Right renal pelvis (tissue), 4 donors: ENCODE measurements at places on chromosomes 2 and 18.

- DNase-seq: no peak
These were observed 226.8 kb downstream of the MC4R start for GRCh38 chr18:60145776-60146175.

GRCh38 chr2:172938713-172939375 is 136.8 kb upstream of the MAP3K20 start:
- DNase-seq: no peak

DNA sequence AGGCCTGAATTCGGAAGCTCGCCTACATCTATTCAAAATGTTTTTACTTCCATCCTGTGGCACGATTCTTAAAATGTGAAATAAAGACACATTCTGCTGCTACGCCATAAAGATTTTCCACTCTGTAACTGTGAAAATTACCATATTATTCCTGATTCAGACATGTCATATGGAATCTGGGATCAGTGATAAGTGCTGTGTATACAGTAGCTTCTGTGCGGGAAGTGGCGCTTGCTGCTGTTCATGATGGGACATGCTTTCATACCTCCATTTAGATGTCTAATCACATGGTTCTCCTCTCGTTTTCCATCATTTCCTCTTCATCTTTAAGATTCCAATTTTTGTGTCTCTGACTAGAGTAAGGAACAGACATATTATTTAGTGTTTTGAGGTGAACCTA is 163.2 kb downstream of the TMEM182 start:
- no peak for DNase-seq

- no peak for DNase-seq
These were observed 73.2 kb downstream of the TNFRSF11A start for GRCh38 chr18:62398291-62398690.

- no peak for DNase-seq
These were observed 91.7 kb downstream of the KLF7 start for GRCh38 chr2:207073801-207074678.

- no peak for DNase-seq
These were observed 61.9 kb upstream of the TSPYL6 start for GRCh38 chr2:54317973-54318372.

GRCh38 chr2:101723371-101724124 is 26.0 kb downstream of the MAP4K4 start:
- no peak for DNase-seq

DNA sequence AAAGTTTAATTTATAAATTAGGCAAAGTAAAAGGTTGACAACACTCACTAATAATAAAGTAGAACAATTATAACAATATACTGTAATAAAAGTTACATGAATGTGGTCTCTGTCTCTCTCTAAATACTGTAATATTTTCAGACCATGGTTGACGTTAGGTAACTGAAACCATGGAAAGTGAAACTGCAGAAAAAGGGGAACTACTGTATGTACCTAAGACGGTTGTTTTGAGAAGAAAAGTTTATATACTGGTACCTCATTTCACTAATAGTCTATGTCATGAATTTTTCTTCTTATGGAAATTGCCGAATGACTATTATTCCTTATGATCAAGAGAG is 166.7 kb upstream of the ZNF521 start:
- no peak for DNase-seq

DNA sequence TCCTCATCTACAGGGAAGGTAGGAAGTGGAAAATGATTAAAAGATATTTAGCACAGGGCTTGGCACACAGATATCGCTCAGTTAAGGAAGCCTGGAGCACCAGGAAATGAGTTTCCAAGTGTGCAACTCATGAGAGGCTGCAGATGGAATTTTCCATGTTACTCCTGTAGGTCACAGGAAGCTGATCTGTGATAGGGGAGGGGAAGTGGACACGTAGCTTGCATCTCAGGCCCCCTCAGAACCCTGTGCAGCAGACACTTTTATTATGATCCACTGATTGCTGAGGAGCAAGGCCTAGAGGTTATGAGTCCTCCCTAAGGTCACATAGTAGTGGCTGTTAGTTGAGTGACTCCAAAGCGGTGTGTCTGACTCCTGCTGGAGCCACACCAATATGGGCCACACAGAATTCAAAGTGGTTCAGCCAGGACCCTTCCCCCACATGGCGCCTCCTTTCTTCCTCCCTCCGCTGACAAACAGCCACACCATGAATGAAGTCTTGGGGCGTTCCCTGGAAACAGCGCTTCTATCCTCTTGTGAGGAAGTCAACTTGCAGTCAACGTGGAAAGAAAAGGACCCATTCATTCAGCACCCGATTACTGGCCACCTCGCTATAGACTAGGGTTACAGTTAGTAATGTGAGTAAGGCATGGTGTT is 21.5 kb downstream of the DYSF start:
- DNase-seq: no peak

GRCh38 chr18:36745219-36745975 is 83.4 kb downstream of the TPGS2 start:
- no peak for DNase-seq

GRCh38 chr2:100589527-100589926 is 26.7 kb downstream of the PDCL3 start:
- no peak for DNase-seq

GRCh38 chr2:100539221-100539620 is 23.6 kb upstream of the PDCL3 start:
- no peak for DNase-seq
